Stimulated activated CD4-positive, alpha-beta T cell treated with anti-CD3 and anti-CD28 coated beads, Interleukin-12 subunit alpha, Interleukin-12 subunit beta, amount 100 ng/mL, for 4 hours (primary cell): ENCODE measurements at places on chromosomes 3 and 15.

GRCh38 chr3:164364111-164364510, 714.2 kb downstream of the SI start:
- DNase-seq: no peak

DNA sequence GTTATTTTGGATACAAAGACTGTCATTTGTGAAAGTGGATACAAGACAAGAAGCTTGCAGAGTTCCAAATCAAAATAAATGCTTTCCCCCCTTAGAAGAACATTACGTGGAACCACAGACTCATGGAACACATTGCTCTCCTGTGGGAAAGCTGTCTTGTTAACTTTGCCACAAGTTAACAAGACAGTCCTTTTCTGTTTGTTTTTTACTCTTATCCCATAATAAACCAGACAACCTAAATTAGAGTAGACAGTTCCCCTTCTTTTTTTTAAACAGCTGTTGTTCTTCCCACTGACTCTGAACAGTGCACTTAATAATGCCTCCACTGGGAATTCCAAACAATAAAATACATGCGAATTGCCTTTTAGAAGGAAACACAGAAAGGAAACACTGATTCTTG, 255.3 kb upstream of the UBE2E2 start:
- no peak for DNase-seq

- no peak for DNase-seq
These were observed 34.6 kb upstream of the CMTM8 start for GRCh38 chr3:32203854-32204253.

GRCh38 chr3:127784865-127785710, 37.2 kb downstream of the MGLL start:
- no peak for DNase-seq

DNA sequence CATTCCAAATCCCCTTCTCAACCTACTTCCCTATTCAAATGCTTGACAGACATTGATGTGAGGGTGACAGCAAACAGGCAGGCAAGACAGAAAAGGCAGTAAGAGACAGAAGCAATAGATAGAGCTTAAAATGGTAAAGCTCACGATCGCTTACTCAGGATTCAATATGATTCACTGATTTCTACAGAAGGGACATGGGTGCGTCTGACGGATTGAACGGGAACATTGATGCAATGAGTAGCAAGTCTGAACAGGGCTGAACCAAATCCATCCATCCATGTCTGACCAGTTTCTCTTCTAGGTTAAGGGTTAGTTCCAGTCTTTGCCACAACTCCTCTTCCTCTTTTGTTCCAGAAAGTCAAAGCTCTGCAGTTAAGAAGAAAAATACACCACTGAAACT, 35.1 kb downstream of the P2RY1 start:
- DNase-seq: no peak

DNA sequence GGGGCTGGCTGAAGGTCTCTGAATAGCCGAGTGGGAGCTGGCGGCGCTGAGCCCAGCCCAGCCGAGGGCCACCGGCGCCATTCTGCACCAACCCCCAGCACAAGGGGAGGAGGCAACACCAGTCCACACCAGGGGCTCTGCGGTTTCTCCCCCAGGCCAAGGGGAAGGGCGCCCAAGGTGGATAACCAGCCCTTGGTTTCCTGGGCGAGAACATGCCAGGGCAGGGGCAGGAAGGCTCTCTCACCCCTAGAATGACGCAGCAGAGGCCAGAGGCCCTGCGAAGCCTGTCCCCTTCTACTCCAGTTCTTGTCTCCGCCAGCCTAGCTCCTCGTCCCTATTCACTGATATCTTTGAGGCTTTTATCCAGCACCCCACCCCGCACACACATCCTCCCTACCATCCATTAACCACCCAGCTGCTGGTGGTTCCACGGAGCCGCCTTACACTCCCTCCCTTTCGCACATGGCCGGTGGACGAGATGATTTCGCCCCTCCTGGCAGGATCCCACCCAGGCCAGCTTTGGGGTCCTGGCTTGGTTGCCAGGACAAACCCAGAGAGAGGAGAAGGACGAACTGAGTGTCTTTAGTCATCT, 1.3 kb downstream of the RBPMS2 start:
- DNase-seq: no peak
